ENCODE measurements at places on chromosomes 11 and 22. TPM values are rescaled to one million over a fixed set of nuclear protein-coding genes. Genes with fewer than 3 reads are reported as not detected.

GRCh38 chr22:20558534-20558933 is 51.1 kb downstream of the MED15 start:
- DNase-seq = no peak

- DNase-seq = no peak
Observed at GRCh38 chr11:68841718-68842426, at the start of gene CPT1A. TSS of gene CPT1A (minus strand) at chr11:68841916. CDS start at chr11:68815474, 26,442 bp downstream.

DNA sequence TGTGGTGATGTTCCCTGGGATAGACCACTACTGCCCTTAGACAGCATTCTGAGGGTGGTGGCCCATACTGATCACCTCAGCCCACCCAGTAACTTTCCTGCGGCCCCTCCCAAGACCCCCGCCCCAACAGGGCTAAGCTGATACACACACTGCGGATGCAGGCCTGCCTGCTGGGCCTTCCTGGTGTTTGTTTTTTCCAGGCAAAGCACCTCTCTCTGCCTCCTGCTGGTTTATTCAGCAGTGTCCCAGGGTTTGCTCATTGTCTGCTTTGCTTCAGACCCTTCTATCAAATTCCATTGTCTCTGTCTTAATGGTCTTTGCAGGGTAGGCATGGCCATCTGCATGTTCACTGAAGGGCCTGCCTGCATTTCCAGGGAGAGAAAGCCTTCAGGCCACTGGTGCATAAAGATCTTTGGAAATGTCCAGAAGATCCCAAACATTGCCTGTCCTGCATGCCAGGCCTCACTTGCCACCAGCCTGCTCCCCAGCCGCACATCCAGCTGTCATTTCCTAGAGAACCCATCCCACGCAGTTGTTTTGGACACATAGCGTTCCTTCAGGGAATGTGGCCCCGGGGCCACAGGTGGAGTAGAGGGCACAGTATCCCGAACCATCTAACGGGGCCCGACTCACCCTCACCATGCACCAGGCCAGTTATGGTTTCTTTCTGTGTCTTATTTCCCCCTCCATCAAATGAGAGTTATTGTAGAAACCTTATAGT is 50.2 kb downstream of the BCR start:
- DNase-seq = no peak

Gene OR51B2
- not detected for polyA plus RNA-seq

GRCh38 chr11:16964501-16964900 is 49.7 kb downstream of the PLEKHA7 start:
- no peak for DNase-seq

Measured in right renal pelvis (tissue), 4 donors.